ENCODE measurements at places on chromosomes 1 and 21. TPM values are rescaled to one million over a fixed set of nuclear protein-coding genes. Genes with fewer than 3 reads are reported as not detected.

The SLC6A9 gene
- 6.6 TPM for polyA plus RNA-seq

The PHGDH gene
- polyA plus RNA-seq = 69.1 TPM

The ODF2L gene
- polyA plus RNA-seq = 12.3 TPM

The DCDC2B gene
- not detected for polyA plus RNA-seq

The CLCA1 gene
- polyA plus RNA-seq = not detected

DNA sequence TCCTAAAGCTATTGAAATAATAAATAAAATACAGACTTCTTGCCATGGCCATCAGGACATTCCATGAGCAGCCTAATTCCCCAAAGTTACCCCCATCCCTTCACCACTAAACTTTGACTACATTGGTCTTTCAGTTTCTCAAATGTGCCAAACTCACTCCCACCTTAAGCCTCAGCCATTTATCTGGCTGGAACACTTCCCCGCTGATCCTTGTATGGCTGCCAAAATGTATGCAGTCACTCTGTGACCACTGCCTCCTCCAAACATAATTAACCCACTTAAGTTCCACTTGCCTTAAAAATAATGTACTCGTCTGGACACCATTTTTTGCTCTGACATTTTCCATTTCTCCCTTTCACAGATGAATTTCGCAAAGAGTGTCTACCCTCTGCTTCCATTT lies 407.4 kb downstream of the NTNG1 start:
- H3K27ac ChIP-seq = no peak overlapping the region
- no peak overlapping the region for H3K4me3 ChIP-seq
- no peaks in the 10 kb centered on the region for H3K36me3 ChIP-seq
- DNase-seq = no peak
- H3K27me3 ChIP-seq = no peaks in the 10 kb centered on the region

GRCh38 chr1:88701275-88701674 lies 17.2 kb downstream of the PKN2 start:
- H3K36me3 ChIP-seq = no peaks in the 10 kb centered on the region

DNA sequence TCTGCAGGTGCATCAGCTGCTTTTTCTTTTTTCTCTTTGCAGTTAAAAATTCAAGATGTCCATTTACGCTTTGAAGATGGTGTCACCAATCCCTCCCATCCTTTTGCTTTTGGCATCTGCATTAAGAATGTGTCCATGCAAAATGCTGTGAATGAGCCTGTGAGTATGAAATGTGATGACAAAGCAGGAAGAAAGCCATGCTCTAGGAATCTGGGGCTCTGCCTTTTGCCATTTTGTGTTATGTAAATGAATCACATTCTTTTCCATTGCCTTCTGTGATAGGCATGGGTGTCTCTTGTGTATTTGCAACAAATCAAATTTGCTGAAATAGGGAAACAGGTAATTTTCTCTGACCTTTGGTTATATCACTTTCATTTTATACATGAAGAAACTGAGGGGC lies 19.4 kb downstream of the VPS13D start:
- 0 out of 2 replicates have a peak, but pooled peaks cover 3% of the 10 kb centered on the region for H3K4me1 ChIP-seq
- H3K36me3 ChIP-seq = peaks cover 28% of the 10 kb centered on the region
- H3K4me3 ChIP-seq = no peak overlapping the region
- H3K27me3 ChIP-seq = no peaks in the 10 kb centered on the region
- no peak overlapping the region for H3K27ac ChIP-seq

GRCh38 chr1:167669209-167670124 lies 39.4 kb downstream of the RCSD1 start:
- H3K36me3 ChIP-seq = no peaks in the 10 kb centered on the region
- H3K4me1 ChIP-seq = no peaks in the 10 kb centered on the region
- H3K27me3 ChIP-seq = peaks cover 13% of the 10 kb centered on the region
- no peak for DNase-seq
- H3K4me3 ChIP-seq = no peak overlapping the region

- H3K4me1 ChIP-seq = no peaks in the 10 kb centered on the region
- DNase-seq = no peak
- H3K36me3 ChIP-seq = no peaks in the 10 kb centered on the region
- no peak overlapping the region for H3K27ac ChIP-seq
- no peak overlapping the region for H3K4me3 ChIP-seq
- H3K27me3 ChIP-seq = no peaks in the 10 kb centered on the region
Measured at GRCh38 chr1:31084782-31085569, 19.5 kb upstream of the PUM1 start.

DNA sequence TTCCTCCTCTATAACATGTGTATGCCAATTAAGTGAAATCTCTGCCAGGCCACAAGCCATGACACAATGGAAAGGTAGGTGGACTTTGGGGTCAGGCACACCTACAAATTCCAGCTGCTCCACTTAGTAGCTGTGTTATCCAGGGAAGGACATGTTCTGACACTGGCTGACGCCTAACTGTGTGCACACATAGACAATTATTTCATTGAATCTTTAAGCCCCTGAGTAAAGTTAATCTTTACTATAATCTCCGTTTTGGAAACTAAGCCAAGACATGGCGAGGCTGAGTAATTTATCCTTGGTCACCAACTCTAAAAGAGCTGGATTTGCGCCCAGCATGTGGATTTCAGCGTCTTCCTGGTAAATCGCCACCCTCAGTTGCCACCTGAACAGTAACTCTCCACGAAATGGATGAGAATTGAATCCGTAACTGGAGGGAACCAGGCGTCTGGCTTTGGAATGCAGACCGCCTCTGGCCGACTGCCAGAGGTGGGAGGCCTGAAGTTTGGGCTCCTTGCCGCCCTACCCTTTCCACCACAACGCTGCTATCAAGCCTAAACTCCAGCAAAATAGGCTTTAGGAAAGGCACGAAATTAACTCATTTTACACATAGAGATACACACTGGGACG lies 888 bp upstream of the SNRPE start:
- H3K27me3 ChIP-seq = no peaks in the 10 kb centered on the region
- H3K27ac ChIP-seq = no peak overlapping the region

Measured in IMR-90 (cell line).